Stimulated activated CD4-positive, alpha-beta T cell treated with anti-CD3 and anti-CD28 coated beads, Interleukin-12 subunit alpha, Interleukin-12 subunit beta, amount 100 ng/mL, for 24 hours (primary cell): ENCODE measurements at places on chromosomes 1 and 21.

GRCh38 chr1:235930543-235930942, 63.8 kb upstream of the LYST start:
- DNase-seq: no peak

- no peak for DNase-seq
Measured at GRCh38 chr1:108880850-108881249, 4.1 kb downstream of the GPSM2 start.

DNA sequence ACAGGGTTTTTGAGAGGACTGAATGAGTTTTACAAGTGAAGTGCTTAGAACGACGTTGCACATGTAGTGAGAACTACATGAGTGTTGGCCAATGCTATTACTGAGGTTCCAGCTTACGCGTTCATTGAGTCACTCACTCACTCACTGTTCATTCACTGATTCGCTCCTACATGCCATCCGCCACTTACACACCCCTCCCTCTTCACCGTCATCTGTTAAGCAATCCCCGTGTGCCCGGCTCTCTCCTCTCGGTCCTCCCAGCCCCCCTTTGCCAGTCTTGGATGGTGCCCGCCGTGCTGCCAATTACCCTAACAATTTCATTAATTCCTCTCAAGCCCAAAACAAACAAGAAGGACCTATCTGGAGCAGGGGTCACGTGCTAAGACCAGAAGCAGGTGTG, 27.3 kb upstream of the EPHA2 start:
- no peak for DNase-seq

DNA sequence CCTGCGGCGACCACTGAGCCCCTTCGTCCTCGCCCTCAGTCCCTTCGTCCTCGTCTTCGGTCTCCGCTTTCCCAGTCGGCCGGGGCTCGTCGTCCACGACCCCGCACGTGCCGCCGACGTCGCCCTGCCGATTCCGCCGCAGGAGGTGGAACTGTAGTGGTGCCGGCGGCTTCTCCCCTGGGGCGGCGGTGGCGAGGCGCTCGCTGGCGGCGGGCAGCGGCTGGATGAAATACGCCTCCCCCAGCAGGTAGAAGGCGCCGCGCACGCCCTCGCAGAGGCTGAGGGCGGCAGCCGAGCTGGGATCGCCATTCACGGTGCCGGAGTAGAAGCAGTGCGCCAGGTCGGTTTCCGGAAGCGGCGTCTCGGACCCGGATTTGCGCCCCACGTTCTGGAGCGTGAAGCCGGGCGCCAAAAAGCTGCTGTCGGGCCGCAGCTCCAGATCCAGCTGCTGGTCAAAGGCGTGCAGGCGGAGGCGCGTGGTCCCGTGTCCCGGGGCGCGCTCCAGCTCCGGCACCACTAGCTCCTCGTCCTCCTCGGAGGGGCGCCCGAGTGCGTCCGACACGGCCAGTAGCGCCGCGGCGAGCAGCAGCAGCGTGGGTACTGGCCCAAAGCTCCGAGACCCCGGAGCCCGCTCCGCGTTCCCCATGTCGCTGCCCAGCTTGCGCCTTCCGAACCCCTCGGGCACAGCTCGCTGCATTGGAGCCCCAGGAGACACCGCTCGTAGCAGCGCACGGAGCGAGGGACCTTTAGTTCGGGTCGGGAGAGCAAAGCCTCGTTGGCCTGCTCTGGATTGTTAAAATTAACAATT, 747 bp downstream of the ADAMTS1 start:
- no peak for DNase-seq

- DNase-seq: no peak
Measured at GRCh38 chr1:196440711-196441110, 167.5 kb downstream of the KCNT2 start.

DNA sequence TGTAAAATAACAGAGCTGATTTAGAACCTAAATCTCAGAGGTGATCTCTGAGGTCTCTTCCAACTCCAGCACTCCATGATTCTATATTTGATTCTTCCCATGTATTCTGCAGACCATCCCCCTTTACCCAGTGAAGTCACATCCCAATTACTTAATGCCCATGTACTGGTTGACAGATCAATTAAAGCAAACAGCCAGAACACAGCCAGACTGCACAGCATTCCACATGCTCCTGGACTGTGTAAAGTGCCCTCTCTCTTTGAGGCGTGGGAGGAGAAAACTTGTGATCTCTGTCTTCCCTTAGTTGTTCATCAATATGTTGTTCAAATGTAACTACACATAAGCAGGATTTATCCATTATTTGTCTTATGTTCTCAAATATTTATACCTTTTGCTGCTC, 18.1 kb downstream of the NOS1AP start:
- DNase-seq: no peak

DNA sequence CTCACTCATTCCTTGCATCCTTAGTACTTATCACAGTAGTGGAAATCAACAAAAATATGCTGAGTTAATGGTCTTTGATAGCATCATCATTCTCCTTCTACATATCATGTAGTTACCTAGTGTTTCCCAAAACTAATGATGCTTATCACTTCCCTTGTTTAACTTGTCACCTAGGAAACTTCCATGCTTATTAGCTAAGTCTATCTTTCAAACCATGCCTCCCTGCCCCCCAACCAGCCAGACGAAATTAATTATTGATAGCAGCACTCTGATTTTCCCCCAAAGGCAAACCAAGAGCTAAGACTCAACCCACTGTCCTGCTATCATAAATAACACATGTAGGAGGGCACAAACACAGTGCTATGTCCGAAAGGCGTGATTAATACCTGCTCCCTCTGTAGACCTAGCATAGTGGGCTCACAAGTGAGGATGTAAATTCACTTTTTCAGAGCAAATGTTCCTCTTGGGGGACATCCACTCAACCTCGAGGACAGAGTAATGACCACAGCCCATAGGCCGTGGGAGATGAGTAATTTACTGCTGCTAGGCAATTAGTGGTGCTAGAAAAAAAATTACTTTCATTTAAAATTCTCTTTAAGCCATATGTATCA, 25.8 kb upstream of the LPAR3 start:
- no peak for DNase-seq

- DNase-seq: no peak
Measured at GRCh38 chr1:172537827-172538391, 5.0 kb downstream of the SUCO start.

DNA sequence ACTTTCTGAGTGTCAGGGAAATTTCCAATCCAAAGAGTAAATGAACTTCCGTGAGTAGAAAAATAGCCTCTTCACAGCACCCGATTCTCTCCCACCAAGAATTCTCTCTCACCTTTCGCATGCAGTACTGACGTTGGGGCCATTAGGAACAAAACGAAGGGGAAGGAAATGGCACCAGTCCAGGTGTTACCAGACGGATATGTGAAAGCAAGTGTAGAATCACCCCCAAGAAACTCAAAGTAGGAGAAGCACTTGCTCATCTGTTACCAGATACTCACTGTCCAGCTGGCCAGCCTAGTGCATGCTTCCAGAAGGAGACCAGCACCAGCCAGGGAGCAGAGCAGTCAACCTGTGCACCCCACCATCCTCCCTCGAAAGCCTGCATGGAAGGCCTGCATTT, 55.1 kb downstream of the ITPKB start:
- no peak for DNase-seq

- no peak for DNase-seq
Measured at GRCh38 chr1:92739669-92740524, 45.0 kb downstream of the EVI5 start.

DNA sequence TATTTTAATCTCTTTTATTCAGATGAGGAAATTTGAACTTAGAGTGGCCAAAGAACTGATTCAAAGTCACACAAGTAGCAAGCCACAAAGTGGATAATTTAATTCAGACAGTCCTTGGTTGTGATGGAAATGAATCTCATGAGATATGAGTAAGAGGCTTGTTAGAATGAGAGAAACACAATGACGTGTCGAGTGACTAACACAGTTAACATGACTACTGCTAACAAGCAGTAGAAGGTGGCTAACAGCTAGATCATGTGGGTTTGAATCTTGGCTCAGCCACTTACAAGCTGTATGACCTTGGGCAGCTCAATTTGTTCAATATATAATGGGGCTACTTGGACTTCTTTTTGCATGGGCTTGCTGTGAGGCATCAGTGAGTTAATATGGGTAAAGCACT, 104.5 kb upstream of the LMO4 start:
- no peak for DNase-seq

- no peak for DNase-seq
Measured at GRCh38 chr1:47658161-47658920, 220.5 kb downstream of the FOXD2 start.

GRCh38 chr1:34864759-34865158, 5.2 kb upstream of the SMIM12 start:
- DNase-seq: no peak

DNA sequence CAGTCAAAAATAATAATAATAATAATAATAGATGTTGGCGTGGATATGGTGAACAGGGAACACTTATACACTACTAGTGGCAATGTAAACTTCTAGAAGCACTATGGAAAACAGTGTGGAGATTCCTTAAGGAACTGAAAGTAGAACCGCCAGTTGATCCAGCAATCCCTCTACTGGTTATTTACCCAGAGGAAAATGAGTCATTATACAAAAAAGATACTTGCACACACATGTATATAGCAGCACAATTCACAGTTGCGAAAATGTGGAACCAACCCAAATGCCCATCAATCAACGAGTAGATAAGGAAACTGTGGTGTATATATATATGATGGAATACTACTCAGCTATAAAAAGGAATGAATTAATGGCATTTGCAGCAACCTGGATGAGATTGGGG, 176.0 kb downstream of the PLPP3 start:
- DNase-seq: no peak

DNA sequence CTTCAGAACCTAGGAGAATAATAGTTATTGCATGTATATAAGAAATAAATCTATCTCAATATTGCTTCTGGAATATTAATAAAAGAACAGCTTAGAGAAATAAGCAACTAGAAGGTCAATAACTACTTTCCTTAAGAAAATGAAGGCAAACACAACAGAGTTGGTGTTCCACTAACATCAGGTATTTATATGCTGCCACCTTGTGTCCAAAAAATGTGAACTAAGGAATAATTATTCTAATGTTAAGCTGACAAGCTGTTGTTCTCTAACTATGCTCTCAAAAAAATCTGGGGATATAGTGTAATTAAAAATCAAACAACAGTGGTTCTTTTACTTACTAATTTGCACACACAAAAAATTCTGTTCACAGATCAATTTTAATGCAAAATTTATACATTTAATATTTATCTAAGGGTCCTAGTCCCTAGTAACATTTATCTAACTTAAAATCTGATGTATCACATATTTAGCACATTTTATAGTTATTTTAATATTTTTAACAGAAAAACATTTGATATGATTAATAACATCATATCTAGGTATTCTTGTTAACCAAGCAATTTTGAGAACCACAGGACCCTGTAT, 39.6 kb downstream of the UCHL5 start:
- no peak for DNase-seq

DNA sequence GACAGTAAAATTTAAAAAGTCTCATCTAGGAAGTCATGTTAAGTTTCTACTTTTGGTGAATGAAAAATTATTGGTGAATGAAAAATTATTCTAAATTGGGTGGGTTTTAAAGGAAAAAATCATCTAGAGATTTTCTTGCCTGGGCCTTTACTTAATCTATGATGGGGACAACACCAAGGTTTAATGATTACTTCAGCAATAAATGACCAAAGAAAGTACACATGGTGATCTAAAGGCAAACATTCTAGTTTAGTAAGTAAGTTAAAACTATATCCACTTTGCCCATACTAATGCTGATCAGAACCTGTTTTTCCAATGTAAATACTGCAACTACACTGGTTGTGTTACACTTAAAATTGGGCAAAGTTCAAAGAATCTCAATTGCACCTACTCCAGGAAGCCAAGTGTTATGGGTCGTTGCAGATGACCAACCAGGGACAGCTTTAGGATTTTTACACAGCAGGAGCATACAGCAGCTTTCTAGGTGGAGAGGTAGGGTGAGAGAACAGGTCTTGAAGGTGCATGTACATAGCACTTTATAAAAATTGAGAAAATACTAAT, 14.6 kb upstream of the RPL5 start:
- DNase-seq: no peak

GRCh38 chr1:111654839-111655238, 35.2 kb downstream of the RAP1A start:
- DNase-seq: no peak

- DNase-seq: no peak
Measured at GRCh38 chr1:218829097-218829496, 344.6 kb upstream of the LYPLAL1 start.

GRCh38 chr1:109201123-109201703, 12.5 kb upstream of the SARS1 start:
- DNase-seq: peak; percentile 61

- no peak for DNase-seq
Measured at GRCh38 chr1:223631956-223632355, 33.5 kb downstream of the CAPN8 start.

GRCh38 chr21:45347048-45347711, 57.8 kb upstream of the COL18A1 start:
- no peak for DNase-seq

DNA sequence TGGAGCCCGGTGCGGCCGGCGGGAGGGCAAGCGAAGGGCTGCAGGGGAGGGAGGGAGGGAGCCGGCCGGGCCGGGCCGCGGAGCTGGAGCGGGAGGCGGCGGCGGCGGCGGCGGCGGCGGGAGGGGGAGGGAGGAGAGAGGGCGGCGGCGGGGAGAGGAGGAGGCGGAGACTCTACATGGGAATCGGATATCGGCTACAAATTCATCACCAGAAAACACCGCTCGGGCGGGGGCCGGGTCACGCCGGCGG, at the start of gene AKT3:
Gene AKT3 (minus strand): TSS at position 42 of the 250 bp plus-strand sequence. CDS start 7,073 bp downstream, outside the sequence.
- DNase-seq: peak; percentile 70

DNA sequence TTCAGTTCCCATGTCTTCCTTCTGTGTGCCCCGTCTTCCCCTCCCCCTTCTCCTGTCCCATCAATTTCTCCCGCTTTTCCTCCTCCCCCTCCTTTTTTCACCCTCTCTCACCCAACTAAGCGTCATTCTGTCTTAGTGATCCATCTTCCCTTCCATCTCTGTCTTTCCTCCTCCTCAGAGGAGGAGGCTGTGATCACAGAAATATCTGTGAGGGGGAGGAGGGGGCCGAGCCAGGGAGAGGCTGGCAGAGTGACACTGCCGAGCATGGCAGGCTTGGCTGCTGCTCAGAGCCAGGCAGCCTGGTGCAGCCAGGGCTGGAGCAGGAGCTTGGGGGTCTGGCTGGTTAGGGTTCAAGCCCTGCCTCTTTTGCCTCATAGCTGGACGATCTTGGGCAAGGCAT, 7.6 kb downstream of the HTR6 start:
- no peak for DNase-seq
